ENCODE measurements at places on chromosomes 12 and 14.

- DNase-seq = no peak
Observed at GRCh38 chr12:102757154-102757881, 159.7 kb downstream of the PAH start.

GRCh38 chr14:44497148-44497547, 9.9 kb downstream of the FSCB start:
- no peak for DNase-seq

DNA sequence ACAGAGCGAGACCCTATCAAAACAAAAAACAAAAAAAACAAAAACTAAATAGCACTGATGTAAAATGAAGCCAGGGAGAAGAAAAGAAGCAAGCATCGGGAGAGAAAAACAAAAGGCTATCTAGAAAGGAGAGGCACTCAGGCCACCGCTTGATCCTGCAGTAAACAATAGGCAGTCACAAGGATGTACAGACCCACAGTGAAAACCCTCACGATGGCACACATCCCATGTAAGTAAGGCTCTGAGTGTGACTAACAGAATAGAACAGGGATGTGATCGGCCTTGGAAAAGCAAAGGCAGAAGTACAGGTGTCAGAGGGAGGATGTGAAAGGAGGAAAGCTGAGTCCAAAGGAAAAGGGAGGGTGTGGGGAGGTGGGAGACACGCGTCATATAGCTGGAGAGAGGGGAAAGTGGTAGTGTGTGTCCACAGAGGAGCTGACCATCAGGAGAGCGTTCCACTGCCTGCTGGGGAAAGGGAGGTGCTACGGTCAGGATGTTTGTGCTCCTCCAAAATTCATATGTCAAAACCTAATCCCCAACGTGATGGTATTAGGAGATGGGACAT, 31.5 kb downstream of the CAMKK2 start:
- no peak for DNase-seq

- no peak for DNase-seq
Observed at GRCh38 chr12:75553398-75553797, 42.0 kb upstream of the KRR1 start.

GRCh38 chr12:6903722-6904121, 900 bp upstream of the LRRC23 start:
- DNase-seq = no peak

- no peak for DNase-seq
Observed at GRCh38 chr12:100199023-100199346, 1.6 kb upstream of the ACTR6 start.
